Stromal cell of bone marrow (primary cell): ENCODE measurements at places on chromosomes 2 and 18.
A peak's percentile ranks its signal among the peaks of the same experiment; 100 is the strongest.

GRCh38 chr2:195419033-195419432, 238.0 kb upstream of the SLC39A10 start:
- no peak for DNase-seq

- no peak for DNase-seq
Measured at GRCh38 chr18:69978732-69979715, 31.4 kb upstream of the CD226 start.

DNA sequence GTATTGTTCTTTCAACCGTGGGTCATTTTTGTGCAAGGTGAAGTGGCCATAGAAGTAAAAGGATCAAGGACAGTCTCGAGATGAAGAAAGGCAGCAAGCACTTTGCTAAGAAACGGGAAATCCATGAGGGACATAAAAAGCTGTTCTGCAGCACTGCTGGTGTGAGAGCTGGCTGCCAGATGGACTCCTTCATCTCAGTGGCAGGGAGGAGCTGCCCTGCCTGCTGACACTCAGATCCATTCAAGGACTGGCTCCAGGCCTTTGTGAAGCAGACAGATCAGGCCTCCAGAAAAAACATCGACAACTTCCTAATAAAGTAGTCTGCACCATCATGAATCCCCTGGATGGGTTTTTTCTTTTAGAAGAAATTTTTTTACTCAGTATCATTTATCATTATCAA, 29.5 kb downstream of the RMC1 start:
- DNase-seq: no peak

DNA sequence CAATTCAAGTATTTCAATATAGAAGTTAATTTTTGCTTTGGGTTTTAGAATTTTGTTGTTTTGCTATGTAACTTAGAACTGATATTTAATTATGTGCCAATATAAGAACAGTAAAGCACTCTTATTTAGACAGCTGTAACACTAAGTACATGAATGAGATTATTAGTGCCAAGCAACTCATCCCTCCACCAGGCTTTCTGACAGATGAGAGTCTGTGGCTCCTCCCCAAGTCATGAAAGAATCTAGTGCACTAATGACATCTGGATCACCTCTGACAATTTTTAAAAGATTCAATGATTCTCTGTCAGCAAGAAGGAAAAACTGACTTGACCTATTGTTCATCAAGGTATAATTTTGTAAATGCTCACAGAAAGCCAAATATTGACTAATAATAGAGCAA, 67.8 kb downstream of the TMEFF2 start:
- no peak for DNase-seq

- DNase-seq: peak; percentile 95
Measured at GRCh38 chr2:74845217-74845751, 11.4 kb downstream of the HK2 start.

DNA sequence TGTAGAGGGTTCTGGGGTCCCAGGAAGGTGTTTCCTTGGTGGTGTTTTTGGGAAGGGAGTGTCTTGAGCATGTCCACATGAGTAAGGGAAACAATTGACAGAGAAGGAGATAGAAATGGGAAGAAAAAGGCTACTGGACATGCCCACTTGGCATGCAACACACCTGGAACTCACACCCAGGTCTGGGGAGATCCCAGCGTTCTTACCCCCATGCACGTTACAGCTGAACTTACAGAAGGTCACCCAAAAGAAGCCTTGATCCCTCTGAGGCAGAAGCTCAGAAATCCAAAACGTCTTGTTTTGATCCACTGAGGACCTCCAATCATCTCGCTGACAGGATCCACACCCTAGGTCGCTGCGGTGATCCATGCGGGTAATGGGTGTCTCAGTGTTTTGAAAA, 142.0 kb downstream of the ZNF516 start:
- DNase-seq: no peak

DNA sequence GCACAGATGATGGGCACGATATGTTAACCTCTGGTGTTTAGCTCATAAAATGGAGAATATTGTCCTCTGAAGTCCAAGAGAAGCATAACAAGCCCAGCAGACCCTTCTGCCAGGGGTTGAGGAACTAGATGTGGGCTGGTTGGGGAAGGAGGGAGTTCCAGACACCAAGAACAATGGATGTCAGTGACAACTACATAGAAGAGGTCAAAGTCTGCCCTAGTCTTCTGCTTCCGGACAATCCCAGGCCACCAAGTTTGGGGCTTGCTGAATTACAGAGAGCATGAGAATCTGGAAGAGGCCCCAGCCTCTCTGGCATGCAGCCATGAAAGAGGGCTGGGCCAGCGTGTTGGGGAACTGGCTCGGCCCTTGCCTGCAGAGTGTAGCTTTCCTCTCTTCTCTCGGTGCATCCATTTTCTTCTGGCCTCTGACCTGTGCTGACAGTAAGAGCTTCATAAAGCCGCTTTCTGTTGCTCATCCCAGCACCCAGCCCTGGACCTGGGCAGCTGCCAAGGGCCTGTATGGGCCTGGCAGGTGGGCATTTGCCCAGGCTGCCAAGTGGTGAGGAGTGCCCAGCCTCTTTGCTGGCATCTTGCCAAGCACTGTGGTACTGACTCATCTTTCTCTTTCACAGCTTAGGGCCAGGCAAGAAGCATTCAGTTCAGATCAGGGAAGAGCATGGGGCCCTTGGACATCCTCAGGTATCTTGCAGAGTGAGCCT, 14.6 kb upstream of the LAPTM4A start:
- no peak for DNase-seq

DNA sequence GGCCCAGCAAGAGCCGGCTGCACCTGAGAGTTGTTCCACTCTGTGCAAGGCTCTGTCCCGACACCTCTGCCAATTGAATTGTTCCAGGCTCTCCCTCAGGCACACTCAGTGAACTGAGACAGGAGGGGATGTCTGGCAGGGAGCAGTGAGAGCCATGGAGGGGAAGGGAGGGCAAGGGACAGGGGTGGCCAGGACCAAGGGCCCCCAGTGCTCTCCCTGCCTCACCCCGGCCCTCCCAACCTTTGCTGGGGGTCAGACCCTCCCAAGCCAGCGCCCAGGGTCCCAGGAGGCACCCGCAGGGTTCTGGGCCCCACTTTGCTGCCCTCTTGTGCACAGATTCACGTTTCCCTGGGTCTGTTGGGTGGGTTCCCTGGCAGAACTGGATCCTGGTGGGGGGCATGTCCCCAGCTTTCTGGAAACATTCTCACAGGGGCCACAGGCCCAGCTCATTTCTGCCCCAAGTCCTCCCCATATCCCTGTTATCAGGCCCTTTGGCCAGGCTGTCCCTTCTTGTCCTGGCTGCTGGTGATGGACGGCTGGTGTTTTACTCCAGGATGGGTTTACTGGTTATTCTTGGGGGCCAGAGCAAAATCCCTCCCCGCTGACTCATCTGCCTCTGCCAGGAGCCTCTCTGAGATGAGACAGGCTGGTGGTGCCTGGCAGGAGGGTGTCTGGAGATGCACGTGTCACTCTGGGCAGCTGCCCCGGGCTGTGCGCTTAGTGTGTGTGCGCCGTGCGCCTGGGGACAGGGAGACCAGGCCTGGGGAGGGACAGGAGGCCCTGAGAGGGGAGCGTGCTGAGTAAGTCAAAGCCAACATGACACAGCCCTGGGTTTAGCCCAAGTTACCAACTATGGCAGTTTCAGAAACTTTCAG, 136.5 kb upstream of the CTDP1 start:
- no peak for DNase-seq

DNA sequence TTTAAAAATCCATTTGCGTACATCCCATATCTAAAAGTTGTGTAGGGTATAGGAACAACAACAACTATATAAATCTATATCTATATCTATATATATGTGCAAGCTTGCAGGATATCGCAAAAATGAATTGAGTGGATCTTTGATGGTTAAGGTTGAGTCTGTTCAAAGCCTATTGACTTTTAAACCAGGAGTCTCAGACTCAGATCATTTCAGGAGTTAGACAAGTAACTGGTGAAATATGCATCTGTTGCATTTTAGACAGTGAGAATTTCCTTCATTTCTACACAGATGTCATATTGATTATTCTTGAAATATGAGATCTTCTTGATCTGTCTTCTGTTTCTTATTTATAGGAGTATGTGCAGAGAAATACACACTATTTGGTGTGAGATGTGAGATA, 66.5 kb downstream of the PARD3B start:
- DNase-seq: no peak

- DNase-seq: no peak
Measured at GRCh38 chr2:212766921-212767320, 228.3 kb upstream of the ERBB4 start.

GRCh38 chr2:102615620-102616436, 3.5 kb upstream of the SLC9A2 start:
- DNase-seq: peak; percentile 25

DNA sequence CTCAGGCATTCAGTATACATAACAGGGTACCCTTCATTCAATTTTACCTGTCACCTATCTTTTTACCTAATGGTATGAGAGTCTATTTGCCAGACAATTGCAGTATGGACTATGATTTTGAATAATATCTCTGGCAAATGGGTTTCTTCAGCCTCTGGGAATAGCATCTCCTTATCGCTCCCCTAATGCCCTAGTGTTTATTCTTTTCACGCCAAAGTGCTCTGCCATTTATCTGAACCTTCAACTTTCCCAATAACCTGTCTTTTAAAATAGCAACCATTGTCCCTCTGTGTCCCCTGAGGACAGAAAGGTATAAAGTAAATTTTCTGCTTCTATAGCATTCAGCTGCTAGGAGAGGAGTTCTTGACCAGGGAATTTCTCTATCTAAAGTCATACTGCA, 45.0 kb upstream of the FSHR start:
- DNase-seq: no peak

DNA sequence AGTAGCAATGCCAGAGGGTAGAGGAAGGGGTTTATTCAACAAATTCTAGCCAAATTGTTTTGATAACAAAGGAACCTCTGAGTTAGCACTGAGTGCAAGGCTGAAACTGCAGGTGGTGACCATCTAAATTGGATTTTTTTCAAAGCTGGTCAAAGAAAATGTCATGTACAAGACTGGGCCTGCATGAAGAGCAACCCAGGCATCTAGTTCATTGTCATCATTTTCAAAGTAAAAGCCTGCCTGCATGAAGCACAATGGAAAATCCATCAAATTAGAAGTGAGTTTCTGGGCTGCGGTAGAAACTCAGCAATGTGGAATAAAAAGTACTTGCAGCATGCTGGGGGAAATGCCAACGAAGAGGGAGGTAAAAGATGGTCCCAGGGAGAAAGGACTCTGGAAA, 80.8 kb upstream of the PPP1CB start:
- no peak for DNase-seq

DNA sequence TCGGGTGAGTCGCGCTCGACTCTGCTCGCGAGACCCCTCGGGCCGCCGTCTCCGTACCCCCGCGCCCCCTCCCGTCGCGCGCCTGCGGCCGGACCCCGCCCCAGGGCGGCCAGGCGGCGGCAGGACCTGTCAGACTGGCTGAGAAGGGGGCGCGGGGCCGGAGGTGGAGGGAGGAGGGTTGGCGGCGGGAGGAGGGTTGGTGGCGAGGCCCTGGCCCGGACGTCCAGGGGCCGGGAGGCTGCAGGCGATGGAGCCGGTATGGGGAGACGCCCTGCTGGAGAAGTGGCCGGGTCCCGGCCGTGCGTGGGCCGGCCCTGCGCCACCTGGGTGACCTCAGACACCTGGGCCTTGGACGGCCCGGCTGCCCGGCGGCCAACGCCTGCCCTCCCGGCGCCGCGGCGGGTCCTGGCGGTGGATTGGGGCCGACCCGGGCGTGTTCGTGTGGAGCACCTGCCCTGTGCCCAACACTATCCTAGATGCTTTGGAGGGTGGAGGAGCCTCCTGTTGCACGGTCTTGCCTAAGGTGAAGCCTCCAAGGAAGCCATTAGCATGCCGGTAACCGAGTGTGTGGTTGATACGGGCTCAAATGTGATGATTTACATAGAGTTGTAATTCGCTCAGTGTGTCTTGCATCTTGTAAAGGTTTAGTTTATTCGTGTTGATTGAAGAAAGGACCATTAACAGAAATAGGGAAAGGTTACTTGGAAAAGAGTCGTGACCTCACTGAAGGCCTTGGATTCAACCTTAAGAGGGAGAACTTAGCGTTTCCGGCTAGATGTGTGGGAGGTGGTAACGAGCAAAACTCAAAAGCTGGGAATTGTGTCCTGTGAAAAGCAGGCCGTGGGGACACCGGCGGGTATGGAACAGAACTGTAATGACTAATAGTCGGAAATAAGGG, 550 bp downstream of the MYL12B start:
- no peak for DNase-seq

GRCh38 chr2:170139276-170139967, 38.5 kb upstream of the MYO3B start:
- no peak for DNase-seq

DNA sequence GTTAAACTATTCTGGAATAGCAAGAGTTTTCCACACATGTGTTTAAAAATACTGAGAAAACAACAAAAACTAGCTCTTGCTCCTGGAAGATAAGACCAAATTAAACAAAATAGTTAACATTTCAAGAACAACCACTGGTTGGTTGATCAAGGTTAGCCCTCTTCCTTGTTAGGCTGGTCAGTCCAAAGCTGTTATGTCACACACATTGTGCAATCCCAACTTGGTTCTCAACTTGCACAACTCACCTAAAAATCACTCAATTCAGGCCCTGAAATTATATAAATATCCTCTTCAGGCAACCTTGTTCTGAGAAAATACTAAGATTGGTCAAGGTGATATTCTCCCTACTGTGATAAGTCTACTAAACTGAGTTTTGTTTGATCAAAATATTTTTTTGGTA, 169.7 kb upstream of the LRP1B start:
- no peak for DNase-seq

DNA sequence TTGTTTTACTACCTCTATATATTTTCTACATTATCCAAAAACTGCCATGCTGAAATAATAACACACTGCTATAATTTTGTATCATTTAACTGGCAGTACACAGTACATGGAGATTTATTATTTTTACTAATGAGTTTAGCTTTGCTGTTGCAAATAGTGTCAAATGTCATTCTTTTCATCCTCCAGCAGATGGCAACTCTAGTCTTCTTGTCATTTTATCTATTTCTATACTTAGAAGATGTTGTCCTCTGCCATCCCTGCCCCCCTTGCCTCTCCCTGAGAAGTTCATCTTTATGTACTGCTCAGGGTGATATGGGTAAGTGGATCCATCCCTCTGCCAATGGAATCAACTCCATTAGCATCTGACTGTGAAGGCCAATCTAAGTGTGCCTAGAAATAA, 21.7 kb upstream of the LRRTM1 start:
- peak; percentile 25 for DNase-seq

GRCh38 chr2:217790681-217791392, 212.0 kb downstream of the TNS1 start:
- DNase-seq: peak; percentile 48

- peak; percentile 44 for DNase-seq
Measured at GRCh38 chr2:237072067-237072931, 13.4 kb upstream of the COPS8 start.

- DNase-seq: no peak
Measured at GRCh38 chr2:181877181-181877664, 14.3 kb upstream of the ITPRID2 start.
